ENCODE measurements at places on chromosomes 7 and 10.

- DNase-seq: no peak
Measured at GRCh38 chr10:122988501-122988900, 8.3 kb downstream of the PSTK start.

DNA sequence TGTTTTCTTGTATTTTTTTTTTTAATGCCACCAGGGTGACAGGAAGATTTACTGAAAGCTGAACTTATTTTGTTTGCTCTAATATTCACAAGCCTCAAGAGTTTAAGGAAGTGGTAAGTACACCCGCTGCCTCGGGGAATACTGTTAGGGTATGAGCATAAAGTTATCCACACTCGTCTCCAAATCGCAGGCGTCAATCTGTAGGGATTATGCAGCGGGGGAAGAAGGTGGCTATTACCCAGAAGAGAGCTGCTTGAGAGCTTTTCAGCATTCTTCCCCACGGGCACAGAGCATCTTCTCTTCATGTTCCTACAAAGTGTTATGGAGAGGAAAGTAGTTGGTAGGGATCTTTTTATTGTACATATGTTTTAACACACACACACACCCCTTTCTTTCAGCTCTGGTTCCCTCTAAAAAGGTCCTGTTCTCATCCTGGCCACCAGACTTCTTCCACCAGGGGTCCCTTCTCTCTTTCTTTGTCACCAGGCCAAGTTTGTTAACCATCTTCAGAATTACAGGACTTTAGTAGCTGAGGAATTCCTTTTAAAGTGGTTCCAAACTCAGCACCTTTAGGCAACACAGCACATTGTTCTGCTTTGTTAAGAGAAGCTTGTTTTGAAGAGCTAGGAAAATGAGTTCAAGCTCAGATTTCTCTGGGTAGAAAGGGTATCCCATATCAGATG, 411.6 kb upstream of the GALNT17 start:
- no peak for DNase-seq

DNA sequence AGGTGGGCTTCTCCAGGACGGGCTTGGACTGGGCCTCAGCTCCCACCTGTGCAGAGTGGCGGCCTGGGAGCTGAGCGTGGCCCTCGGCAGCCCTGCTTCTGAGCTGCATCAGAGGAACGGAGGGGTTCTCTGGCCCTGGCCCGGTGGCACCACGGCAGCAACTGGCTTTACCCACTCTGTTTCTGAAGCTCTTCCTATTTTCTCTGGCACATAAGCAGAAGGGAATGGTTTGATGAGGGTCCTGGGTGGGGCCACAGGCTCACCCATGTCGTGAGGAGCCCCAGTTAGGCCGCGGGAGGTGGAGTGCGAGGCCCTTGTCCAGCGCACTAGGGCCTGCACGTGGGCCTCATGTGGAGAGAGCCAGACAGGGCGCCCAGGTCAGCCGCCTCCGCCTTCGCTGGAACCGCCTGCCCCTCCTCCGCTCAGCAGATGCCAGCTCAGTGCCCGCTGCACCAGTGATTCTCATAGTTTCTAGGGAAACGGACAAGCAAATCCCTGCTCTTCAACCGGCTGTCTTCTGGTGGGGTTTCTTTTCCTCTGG, 284.0 kb downstream of the CELF2 start:
- DNase-seq: no peak

- DNase-seq: no peak
Measured at GRCh38 chr7:8384901-8385300, 48.5 kb upstream of the NXPH1 start.

DNA sequence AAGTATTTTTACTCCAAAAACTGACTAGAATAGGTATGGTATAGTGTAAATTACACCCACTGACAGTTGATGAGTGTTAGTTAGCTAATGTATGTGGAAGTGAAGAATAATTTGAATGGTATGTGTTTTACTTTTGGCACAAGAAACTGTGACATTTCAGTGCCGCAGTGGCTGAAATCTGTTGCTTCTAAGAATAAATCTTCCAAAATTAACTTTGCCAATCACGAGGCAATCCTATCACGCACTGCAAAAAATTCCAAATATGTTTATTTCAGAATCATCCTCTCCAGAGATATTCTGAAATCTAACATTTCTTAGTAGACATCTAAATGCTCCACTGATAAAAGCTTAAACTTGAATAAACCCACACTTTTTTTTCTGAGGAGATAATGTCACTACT, 61.2 kb downstream of the PCLO start:
- no peak for DNase-seq

GRCh38 chr7:90836937-90837336, 240.8 kb downstream of the CDK14 start:
- DNase-seq: no peak

DNA sequence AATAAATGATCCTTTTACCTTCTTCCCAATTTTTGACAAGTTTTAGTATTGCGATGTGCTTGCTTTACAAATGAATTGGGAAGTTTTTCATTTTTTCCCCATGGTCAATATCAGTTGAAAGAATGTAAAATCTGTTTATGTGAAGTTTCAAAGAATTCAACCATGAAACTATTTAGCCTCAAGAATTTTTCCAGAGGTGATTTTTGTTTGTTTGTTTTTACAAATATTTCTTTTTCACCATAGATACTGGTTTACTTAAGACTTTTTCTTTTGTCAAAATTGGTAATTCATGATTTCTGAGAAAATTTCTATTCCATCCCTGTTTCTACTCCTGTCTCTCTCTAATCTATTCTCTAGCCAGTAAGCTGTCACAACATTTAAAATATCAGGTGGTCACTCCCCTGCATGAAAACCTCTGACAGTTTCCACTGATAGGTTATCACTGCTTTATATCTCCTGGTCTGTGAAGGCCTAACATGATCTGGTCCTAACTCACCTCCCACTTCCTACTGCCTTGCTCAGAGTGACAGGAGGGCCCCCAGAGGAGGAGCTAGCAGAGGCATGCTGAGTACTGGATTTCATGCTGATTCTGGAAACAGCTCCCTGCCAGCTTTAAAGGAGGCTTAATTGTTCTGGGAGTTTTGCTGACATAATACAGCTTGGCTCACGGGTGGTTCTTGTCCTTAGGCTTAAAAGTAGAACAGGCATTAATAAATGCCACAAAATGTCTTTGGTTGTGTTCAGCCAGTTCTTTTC, 7.6 kb upstream of the ARMS2 start:
- DNase-seq: no peak

DNA sequence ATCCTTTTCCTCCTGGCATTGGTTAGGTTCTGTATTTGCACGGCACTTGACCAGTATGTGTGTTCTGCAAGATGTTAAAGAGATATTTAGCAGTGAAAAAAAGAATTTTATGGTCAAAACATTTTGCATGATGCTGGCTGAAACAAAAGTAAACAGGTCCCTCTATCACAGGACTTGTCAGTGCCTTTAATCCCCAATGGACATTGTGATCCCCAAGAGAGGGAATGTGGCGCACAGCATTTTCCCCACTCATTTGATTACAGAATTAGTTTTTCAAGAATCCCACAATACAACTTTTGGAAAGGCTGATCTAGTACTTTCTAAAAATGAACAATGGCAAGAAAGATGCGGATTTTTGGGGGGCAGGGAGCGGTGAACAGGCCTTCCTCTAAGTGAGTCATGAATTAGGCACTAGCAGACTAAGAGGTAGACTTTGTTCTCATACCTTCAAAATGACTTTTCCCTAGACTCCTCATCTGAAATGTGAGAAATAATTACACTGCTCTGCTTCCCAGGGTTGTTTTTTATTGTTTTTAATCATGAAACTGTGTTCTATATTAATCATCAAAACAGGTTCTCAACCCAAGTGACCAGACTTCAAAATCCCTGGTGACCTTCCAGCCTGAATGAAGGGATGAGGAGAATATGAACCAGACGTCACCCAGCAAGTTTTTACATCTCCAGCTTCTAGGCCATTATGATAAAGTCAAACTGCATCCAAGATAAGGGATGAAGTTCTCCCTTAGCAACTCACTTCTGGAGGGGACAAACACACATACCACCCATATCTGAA, 8.6 kb downstream of the FBXW4 start:
- no peak for DNase-seq

DNA sequence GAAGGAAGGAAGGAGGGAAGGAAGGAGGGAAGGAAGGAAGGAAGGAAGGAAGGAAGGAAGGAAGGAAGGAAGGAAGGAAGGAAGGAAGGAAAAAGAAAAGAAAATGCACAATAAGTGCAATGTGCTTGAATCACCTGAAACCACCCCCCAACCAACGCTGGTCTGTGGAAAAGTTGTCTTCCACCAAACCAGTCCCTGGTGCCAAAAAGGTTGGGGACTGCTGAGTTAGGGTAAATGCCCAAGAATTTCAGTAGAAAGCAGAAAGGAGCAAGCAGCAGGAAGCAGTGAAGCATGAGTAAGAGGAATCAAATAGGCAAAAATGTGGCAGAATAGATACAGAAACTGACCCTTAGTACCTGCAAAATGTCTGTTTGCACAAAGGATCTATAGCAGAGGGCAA, 137.2 kb downstream of the JCAD start:
- no peak for DNase-seq

DNA sequence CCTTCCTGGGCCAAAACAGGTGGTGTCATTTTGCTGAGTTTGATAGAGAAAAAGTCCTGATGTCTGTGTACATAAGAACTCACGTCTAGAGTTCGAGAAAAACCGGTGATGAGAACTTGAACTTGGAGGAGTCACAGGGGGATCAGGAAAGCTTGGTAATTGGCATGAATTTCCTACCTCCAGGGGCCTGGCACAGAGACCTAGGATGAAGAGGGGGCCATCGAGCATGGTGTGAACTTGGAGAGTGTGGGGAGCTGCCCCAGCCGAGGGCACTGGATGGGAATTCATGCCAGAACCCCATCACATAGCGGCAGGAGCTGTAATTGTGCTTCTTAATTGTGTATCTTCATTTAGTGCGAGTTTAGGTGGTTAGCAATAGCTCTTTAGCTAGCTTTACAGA, 82.2 kb downstream of the CUX1 start:
- DNase-seq: no peak

- no peak for DNase-seq
Measured at GRCh38 chr10:8159341-8160165, 105.1 kb downstream of the GATA3 start.

- no peak for DNase-seq
Measured at GRCh38 chr10:87079106-87079836, 15.4 kb downstream of the GLUD1 start.

DNA sequence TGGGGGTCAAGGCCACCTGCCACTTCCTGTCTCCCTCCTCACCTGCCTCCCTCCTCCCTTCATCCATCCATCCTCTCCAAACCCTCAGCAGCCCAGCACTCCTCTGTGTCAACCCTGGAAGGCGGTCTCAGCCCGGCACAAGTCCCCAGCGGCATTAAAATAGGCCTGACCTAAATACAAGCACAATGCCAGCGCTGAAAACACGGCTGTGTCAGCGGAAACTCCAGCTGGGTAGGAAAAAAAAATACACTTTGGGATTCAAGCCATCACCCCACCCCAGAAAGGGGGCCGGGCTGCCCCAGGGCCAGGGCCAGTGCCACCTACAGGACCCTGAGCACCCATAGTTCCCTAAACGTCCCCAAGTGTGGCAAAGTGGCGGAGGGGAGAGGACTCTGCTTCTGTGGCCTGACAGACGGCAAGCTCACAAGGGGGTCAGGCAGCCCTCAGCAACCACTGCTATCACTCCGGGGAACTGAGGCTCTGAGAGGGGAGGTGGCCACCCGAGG, 22.7 kb upstream of the GTF2IRD1 start:
- DNase-seq: no peak

DNA sequence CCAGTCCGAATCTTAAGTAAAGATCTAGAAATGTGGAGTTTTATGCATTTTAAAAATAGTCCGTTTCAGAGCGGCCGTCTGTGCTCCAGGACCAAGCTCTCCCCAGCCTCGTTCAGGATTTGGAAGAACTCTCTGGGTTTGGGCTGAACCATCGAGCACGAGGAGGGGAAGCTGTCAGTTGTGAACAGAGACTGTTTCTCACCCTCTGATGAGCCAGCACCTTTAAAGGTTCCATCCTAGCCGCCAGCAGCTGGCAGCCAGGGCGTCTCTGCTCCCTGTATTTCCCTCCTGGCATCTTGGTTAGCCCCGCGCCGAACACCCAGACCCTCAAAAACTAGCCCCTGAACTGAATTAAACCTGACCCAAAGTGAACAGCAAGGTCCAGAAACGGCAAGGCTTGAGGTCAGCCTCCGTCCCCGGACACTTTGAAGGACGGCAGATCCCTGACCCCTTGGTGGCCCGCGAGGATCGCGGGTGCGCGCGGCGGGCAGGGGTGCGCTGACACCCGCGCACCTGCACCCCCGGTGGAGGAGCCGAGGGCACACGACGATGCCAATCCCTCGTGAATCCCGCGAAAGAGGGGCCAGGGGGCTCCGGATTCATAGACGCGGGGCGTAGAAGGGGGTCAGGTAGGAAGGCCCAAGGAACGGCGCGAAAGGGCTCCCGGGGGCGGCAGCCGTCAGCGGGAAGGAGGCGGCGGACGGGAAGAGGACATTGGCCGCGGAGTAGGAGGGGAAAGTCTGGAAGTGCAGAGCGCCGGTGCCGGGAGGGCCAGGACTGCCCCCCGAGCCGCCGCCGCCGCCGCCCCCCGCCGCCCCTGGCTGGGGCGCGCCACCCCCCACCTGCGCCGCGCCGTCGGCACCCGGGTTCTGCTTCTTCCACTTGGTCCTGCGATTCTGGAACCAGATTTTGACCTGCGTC, 2.7 kb downstream of the NKX1-2 start:
- no peak for DNase-seq

DNA sequence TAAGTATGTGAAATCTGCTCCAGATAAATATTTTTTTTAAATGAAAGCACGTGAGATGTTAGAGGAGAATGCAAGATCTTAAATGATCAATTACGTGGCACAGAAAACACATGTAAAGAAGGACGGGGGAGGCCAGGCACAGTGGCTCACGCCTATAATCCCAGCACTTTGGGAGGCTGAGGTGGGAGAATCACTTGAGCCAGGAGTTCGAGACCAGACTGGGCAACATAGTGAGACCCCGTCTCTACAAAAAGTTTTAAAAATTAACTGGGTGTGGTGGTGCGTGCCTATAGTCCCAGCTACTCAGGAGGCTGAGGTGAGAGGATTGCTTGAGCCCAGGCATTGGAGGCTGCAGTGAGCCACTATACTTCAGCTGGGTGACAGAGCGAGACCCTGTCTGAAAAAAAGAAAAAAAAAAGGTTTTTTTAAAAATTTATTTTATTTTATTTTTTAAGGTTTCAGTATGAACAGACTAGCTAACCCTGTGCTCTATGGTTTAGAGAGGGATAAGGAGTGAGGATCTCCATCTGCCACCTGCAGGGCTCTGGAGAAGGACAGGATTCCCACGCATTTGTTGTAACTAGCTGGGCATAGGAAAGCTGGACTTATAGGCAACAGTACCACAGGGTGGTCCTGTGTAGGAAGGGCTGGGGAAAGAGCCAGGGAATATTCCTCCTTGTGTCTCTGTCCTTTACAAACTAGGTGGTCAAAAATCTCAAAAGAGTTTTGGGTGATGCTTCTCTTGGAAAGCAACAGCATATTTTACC, 113.2 kb downstream of the SPAG6 start:
- DNase-seq: no peak

DNA sequence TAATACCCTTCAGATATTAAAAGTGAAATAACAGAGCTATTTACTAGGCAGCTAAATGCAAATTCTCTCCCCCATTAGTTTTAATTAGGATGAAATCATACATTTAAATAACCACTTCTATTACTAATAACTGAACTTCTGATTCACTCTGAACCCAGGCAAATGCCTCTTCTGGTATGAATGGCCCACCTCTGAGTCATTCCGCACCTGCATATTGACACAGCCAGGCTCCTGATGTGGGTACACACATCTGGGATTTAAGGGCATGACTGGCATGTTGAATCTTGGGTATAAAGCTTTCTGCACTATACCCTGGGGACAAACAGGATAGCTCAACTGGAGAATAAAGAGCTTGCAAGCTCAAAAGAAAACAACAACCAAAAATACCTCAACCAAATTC, 140.9 kb downstream of the AUTS2 start:
- peak; percentile 56 for DNase-seq

- DNase-seq: no peak
Measured at GRCh38 chr10:73968098-73968521, 29.8 kb upstream of the VCL start.
